Activated CD4-positive, alpha-beta T cell treated with anti-CD3 and anti-CD28 coated beads for 36 hours (primary cell): ENCODE measurements at places on chromosomes 2 and 18. TPM values are rescaled to one million over a fixed set of nuclear protein-coding genes. Genes with fewer than 3 reads are reported as not detected.

GRCh38 chr2:241867776-241868420 is 1.6 kb upstream of the RTP5 start:
- peak; percentile 74 for DNase-seq

DNA sequence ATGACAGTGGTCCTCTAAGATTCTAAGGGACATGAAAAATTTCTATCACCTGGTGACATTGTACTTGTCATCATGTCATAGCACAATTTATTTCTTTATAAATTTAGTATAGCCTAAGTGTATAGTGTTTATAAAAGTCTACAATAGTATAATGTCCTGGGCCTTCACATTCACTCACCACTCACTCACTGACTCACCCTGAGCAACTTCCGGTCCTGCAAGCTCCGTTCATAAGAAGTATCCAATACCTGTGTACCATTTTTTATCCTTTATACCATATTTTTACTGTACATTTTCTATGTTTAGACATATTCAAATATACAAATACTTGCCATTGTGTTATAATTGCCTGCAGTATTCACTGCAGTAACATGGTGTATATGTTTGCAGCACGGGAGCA is 72.8 kb upstream of the DSEL start:
- DNase-seq = no peak

The PLCD4 gene
- total RNA-seq = 0.83 TPM

The GPR39 gene
- not detected for total RNA-seq
